ENCODE measurements at places on chromosomes 3 and 15.

GRCh38 chr3:124078953-124079911 lies 87.3 kb upstream of the ROPN1 start:
- no peak for DNase-seq

DNA sequence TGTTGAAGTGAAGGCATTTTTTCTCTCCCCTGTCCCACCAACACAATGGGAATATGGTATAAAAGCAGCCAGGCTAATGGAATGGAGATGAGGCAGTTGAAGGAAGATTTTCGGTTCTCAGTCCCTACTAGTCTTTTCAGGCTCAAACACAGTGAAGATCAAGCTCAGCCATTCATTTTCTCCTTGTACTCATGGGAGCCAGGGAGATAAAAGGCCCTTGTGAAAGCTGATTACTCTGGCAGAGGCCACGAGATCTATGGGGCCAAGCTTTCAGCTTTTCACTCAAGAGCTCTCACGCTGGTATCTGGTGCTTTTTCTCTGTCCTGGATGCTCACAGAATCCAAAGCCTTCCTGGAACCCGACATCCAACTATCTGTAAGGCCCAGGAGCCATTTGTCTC lies 14.5 kb upstream of the FAN1 start:
- DNase-seq: no peak

GRCh38 chr15:99671926-99672635 lies 61.2 kb downstream of the LYSMD4 start:
- no peak for DNase-seq

- DNase-seq: no peak
Measured at GRCh38 chr3:23071758-23072157, 131.4 kb upstream of the UBE2E2 start.

DNA sequence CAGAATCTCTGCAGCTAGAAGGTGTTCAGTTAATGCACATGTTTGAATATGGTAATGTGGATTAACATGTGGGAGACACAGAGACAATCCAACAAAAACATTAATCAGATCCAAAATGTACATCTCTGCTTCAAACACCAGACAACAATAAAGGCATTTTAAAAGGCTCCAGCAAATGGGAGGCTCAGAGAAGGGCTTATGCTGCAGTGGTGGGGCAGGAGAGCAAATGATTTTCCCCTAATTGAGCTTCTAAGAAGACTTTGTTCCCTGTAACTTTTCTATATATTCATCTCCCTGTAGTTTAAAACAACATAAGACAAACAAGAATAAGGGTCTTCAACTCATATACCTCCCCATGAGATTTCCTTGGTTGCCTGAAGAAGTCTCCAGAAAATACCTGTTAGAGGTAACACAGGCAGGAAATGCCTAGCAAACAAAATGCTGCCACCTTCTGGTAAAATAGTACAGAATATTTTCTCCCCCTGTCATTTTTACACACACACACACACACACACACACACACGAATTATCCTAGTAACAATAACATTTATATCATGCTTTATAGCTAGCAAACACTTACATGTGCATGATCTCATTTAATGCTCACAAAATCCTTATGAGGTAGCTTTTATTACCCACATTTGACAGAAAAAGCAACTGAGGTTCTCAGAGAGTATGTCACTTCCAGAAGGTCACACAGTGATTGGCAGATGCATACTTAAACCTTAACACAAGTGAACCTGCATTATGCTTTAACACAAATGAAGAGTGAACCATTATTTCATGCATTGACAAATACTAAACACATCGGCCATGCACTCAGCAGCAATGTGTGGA lies 123.4 kb upstream of the MB21D2 start:
- no peak for DNase-seq

- DNase-seq: no peak
Measured at GRCh38 chr3:55297706-55298105, 189.4 kb downstream of the WNT5A start.

- no peak for DNase-seq
Measured at GRCh38 chr3:70400194-70400593, 87.8 kb upstream of the MDFIC2 start.

- no peak for DNase-seq
Measured at GRCh38 chr3:30657914-30658313, 51.5 kb downstream of the TGFBR2 start.

GRCh38 chr3:2652386-2652785 lies 457.8 kb downstream of the IL5RA start:
- no peak for DNase-seq

GRCh38 chr15:47733085-47733484 lies 15.8 kb downstream of the SEMA6D start:
- no peak for DNase-seq

- DNase-seq: no peak
Measured at GRCh38 chr3:190892395-190892902, 30.0 kb upstream of the GMNC start.

DNA sequence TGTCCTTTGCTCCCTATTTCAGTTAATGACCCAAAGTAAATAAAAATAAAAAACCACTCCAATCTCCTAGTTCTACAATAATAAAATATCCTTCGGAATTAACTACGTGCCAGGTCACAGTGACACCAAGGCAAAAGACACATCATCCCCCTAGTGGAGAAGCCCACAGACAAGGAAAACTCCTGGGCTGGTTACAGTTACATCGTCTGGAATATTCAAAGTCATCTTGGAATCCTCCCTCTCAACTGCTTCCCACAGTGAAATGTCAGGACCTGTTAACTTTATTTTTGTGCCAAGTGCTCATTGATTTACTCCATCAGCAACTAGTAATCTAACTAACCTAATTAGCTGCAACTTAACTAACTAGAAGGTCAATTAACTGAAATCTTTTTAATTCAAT lies 349.3 kb downstream of the MAGI1 start:
- no peak for DNase-seq

- DNase-seq: no peak
Measured at GRCh38 chr3:187264911-187265310, 26.6 kb downstream of the MASP1 start.

DNA sequence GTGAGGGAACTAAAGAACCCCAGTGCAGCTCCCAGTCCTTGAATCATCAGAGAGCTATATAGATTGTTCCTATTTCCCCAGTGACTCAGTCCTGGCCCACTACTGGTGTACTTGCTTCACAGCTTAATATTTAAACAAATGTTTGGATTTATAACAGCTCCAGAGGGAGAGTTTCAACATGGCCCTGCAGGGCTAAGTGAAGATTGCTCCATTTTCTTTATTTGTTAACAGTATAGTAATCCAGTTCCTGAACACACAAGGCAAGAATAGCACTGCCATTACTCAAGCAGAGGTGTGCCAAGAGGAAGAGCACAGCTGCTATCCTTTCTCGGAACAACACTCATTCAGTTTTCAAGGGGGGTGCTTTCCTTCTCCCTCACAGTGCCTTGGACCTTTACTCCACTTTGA lies 6.5 kb downstream of the SQOR start:
- no peak for DNase-seq

DNA sequence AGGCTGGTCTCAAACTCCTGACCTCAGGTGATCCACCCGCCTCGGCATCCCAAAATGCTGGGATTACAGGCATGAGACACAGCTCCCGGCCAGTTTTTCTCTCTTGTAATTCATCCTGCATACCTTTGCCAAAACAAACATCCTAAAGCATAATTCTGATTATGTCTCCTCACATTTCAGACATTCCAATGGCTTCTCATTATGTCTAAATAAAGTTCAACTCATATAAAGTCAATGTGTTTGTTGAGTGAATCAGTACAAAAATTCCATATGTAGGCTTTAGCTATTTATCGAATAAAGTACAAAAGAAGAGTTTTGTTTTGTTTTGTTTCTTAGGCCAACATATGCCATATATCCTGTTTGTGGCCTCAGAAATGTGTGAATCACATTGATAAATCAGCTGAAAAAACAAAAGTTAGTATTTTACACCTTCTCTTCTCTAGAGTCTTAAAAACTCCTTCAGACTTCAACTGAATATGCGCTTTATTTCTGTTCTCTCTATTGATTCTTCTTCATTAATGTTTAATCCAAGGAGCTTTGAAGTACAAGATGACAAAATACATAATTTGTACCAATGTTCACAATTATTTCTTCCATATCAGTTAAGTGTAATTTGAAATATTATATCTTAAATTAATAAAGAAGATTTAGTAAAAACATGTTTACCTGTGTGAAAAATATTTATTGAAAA lies 165.8 kb downstream of the MECOM start:
- DNase-seq: no peak

DNA sequence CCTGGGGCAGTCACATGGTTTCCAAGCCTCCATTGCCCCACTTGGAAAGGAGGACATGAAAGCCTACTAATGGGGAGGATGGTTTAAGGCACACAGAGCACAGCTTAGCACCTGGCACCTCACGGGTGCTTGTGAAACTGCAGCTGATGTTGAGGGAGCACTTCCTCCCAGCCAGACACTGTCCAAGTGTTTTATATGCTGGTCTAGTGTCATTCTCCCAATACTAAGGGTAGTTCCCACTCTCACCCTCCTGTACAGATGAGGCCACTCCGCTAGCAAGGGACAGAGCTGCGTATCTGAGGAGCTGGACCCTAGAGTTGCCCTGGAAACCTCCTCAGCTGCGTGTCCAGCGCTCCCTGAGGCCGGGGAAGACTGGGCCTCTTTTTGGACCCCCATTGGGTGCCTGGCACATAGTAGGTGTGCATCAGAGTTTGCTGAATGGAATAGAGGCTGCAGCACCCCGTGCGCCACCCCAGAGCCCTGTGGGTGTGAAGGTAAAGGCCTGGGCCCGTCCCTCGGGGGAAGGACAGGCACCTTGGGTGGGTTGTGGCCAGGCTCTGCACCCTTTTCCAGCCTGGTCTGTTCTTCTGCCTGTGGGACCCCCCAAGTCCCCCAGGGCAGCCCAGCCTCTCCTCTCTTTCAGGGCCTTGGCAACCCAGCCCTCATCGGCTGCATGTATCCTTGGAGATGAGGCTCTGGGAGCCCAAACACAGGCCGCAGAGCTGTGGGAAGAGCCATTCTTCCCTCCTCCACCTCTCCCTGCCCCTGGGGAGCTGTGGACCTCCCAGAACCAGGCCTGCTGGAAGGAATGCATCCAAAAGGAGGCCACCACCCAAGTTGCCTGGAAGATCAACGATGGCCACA lies 31.3 kb downstream of the DNASE1L3 start:
- no peak for DNase-seq

DNA sequence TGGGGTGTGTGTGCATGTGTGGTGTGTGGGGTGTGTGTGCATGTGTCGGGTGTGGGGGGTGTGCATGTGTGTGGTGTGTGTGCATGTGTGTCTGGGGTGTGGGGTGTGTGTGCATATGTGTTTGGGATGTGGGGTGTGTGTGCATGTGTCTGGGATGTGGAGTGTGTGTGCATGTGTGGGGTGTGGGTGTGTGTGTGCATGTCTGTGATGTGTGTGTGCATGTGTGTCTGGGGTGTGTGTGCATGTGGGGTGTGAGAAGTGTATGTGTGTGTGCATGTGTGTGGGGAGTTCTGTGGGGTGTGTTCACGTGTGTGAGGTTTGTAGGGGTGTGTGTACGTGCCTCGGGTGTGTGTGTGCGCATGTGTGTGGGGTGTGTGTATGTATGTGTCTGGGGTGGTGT lies 6.7 kb upstream of the OCA2 start:
- DNase-seq: no peak

DNA sequence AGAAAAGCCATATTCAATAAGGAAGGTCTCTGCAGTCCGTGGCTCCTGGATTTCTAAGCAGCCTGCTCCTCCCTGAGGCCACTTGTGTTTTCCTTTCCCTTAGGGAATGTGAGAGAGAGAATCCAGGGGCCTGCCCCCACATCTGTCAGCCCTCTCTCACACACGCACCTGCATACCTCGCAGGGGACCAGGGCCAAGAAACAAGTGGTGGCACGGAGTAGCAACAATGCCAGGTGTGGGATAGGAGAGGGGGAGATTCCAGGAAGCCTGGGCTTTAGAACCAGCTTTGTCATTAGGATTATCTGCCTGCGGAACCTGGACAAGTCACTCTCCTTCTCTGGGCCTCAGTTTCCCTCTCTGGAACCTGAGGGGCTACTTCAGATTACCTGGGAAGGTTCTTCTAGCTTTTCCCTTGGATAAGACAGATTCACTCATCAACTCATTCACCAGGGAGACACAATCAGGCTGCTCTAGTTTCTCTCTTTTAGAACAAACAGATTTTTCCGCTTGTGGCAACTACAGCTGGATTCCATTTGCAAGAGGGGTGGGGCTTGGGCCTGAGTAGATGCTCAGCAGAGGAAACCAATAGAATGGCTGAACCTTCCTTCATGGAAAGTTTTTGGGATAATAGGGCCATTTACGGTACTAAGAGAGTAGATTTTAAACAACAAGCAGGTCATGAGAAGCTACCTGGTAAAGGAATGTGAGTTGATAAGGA lies 19.5 kb downstream of the BCL6 start:
- no peak for DNase-seq

- no peak for DNase-seq
Measured at GRCh38 chr3:192844836-192845525, 72.7 kb downstream of the MB21D2 start.

- DNase-seq: no peak
Measured at GRCh38 chr15:83538682-83539081, 91.5 kb downstream of the SH3GL3 start.

- DNase-seq: no peak
Measured at GRCh38 chr15:69625328-69625727, 172.7 kb downstream of the RPLP1 start.

- no peak for DNase-seq
Measured at GRCh38 chr3:107977221-107978130, 113.4 kb downstream of the CD47 start.

DNA sequence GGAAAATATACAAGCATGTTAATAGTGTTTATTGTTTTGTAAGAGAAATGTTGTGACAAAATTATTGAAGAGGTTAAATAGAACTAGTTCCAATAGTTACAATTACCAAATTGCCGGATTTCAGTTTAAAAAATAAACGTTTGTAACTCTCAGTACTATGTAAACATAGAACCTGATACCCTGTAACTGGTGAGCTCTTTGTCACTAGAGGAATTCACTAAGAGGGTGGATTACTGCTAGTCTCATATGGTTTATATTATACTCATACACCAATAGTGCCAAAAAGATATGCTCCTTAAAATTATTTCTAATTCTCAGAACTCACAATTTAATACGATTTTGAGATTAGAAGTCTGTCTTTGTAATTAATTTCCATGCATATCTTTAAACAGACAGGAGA lies 7.6 kb upstream of the GMNC start:
- no peak for DNase-seq

- DNase-seq: no peak
Measured at GRCh38 chr3:113546414-113546893, 14.1 kb downstream of the SIDT1 start.

DNA sequence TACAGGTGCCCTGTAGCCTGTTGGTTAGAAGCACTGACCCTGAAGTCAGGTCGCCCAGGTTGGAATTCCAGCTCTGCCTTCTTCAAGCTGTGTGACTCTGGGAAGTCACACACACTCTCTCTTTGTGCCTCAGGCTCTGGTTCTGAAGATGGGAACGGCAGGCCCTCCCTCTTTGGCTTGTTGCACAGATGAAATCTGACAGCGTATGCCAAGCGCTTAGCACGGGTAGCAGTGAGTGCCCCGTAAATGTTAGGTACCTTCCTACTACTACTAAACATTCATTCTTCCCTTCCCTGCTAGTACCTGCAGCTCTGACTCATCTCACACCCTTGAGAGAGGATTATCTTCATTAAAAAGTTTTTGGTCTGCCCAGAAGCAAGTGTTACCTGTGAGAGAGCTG lies 139.0 kb downstream of the PGPEP1L start:
- DNase-seq: no peak

Measured in stimulated activated CD4-positive, alpha-beta T cell treated with anti-CD3 and anti-CD28 coated beads, Interleukin-1b, Interleukin-23, amount 100 ng/mL, for 24 hours (primary cell).